Upper lobe of left lung (tissue), 6 donors: ENCODE measurements at places on chromosomes 11 and 22.

- no peak for DNase-seq
Measured at GRCh38 chr11:98099371-98099770, 921.4 kb upstream of the CNTN5 start.

GRCh38 chr11:65124480-65125196 lies 2.5 kb downstream of the MRPL49 start:
- DNase-seq = no peak

GRCh38 chr11:111788051-111788450 lies 21.9 kb upstream of the PPP2R1B start:
- no peak for DNase-seq

GRCh38 chr11:131904756-131905155 lies 534.3 kb downstream of the NTM start:
- no peak for DNase-seq

- DNase-seq = no peak
Measured at GRCh38 chr22:26708256-26709009, 51.0 kb downstream of the MIAT start.

- DNase-seq = no peak
Measured at GRCh38 chr11:79052544-79052943, 388.3 kb downstream of the TENM4 start.

GRCh38 chr22:30004101-30004500 lies 76.2 kb upstream of the HORMAD2 start:
- DNase-seq = no peak

DNA sequence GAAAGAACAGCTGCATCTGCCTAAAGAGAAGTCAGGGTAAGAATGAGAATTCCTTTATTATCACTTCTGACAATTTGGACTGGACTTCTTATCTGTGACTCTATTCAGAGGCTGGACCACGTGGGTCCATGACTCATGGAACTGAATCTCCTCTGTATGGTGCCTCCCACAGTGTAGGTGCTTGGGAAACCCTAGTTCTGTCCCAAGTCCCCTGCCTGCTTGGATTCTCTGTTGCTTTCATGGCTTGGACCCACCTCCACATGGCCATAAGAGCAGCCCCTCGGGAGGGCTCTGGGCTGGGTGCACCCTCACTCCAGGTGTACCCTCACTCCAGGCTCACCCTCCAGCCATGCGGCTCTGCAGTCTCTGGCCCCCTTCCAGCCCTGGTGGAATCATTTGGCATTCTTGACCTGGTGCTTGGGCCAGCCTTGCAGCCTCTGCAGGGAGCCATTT lies 153.4 kb downstream of the CACNA1I start:
- DNase-seq = no peak

GRCh38 chr11:86118253-86118652 lies 49.4 kb upstream of the PICALM start:
- DNase-seq = no peak

DNA sequence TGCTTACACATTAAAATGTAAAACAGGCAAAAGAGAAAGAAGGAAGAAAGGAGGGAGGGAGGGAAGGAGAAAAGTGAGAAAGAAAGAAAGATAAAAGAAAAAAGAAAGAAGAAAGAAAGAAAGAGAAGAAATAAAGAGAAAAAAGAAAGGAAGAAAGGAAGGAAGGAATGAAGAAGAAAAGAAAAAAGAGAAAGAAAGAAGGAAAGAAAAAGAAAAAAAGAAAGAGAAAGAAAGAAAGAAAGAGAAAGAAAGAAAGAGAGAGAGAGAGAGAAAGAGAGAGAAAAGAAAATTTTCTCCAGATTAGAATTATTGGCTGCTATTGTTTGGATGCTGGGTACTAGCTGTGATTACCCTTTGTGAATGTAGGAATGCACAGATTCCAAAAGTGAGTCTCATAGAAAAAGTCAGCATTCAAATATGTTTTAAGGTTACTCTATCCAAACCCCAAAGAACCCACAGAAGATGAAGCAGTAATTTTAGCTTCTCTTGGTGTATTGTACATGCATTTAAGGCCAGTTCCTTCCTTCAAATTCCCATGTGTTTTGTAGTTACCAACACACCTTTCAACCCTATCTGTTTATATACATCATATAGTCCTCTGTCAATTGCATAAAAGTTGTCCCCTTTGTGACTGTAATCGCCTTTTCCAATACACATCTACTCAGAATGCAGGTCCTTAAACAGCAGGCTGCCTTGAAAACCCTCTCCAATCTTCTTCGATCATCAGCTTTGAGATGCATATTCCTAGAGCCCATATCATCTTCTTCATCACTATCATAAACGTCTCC lies 789 bp upstream of the FAM111A start:
- no peak for DNase-seq

DNA sequence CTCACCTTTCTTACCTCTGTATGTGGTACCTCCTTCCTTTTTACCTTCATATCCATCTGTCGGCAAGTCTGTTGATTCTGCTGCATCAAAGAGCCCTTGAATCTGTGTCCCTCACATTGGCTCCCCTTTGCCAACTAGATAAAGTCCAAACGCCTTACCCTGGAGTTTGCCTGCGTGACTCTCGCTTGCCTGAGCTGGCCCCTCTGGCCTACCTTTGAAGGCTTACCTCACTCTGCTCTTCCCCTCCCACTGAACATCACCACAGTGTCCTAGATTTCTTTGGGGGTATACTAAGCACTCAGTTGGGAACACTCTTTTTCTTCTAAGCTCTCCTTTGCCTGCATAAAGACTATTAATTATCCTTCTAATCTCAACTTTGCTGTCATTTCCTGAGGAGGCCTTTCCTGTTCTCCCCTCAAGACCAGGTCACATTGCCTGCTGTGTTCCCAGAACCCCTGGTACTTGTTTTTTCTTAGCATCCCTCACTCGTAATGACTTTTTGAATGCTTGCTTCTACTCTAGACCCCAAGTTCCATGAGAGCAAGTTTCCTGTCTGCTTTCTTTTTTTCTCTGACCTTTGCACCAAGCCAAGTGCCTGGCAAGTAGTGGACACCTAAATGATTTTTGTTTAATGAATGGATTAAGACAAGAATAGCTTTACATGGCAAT lies 67.8 kb upstream of the ADORA2A start:
- DNase-seq = no peak

DNA sequence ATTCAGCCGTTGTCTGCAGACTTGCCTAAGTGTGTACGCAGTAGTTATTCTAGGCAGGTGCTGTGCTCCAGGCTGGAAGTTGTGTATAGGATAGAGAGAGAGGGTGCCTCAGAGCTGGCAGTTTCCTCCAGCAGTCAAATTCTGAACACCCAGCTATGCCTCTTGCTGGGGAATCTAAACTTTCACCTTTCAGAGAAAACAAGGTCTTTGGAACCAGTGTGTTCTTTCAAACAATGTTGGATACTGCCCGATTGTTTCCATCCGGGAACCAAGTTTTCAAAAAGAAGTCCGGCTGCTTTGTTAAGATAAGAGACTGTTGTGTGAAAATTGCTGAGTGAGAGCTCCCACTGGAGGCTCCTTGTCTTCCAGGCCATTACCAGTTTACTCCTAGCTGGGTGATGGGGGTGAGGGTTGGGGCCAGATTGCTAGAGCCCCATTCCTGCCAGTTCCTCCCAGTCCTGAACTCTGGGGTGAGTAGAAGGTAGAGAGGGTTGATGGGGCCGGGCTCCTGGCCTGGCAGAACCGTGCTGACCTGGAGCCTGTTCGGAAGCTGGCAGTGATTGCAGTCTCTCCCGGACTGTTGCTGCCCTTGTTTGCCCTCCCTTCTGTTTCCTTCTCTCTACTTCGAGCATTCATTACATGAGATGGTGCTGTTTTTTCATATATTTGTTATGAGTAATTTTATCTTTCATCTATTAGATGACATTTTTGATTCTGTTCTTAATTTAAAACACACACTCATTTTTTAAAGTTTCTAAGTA lies 150.2 kb downstream of the TEAD1 start:
- DNase-seq = no peak

- no peak for DNase-seq
Measured at GRCh38 chr11:94809251-94809650, 41.1 kb downstream of the AMOTL1 start.

GRCh38 chr11:125064070-125064469 lies 965 bp downstream of the SLC37A2 start:
- DNase-seq = no peak

DNA sequence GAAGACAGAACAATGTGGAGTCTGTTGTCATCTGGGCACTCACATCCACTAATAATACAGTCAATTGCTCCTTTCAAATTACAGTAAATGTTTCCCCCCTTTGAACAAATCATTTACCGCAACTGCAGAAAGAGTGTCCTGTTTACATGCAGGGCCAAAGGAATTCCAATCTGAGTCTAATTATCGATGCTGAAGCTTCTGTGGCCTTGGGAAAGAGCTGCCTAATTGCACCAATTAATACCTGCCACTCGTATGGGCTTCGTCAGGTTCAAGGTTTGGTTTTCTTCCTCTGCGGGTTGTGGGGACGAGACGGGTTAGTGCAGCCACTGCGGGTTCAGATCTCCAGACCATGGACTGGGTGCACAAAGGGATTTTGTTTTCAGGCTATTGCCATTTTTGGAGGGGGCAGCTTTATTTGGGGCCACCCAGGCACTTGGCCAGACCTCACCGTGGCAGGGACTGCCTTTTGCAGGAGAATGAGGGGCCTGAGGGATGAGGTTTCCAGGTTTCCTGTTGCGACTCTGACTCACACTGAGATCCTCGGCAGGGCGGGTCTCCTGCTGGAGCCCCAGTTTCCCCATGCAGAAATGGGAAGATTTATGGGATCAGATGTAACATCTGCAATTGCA lies 147.6 kb downstream of the MIAT start:
- DNase-seq = no peak

DNA sequence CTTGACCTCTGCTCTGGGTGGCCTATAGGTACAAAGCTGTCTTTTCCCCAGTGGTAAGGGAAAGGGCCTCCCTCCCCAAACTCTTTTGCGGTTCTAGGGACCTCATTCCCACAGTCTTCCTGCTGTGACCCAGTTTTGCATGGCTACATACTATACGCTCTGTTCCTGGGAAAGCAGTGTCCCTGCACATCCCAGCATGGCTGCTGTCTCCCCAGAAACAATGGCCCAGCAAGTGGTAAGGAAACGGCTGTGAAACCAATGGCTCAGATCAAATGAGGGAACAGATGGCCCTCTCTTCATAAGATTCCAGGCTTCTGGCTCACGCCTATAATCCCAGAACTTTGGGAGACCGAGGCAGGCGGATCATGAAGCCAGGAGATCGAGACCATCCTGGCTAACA lies 41.1 kb downstream of the RPL27A start:
- DNase-seq = no peak

GRCh38 chr22:48098921-48099245 lies 1336.4 kb downstream of the TBC1D22A start:
- DNase-seq = no peak

DNA sequence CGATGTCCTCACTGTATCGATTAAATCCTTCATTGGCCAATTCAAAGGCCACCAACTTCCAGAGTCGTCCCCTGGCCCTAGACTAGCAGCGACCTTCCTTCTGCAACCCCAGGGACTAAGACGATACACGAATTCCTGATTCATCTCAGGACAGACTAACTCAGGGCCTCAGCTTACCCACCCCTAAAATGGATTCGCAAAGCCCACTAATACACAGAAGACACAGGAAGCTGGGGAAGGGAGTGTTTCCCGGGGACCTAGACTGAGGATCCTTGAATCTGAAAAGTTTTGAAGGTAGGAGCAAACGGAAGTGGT lies 509 bp downstream of the LAMTOR1 start:
- no peak for DNase-seq

DNA sequence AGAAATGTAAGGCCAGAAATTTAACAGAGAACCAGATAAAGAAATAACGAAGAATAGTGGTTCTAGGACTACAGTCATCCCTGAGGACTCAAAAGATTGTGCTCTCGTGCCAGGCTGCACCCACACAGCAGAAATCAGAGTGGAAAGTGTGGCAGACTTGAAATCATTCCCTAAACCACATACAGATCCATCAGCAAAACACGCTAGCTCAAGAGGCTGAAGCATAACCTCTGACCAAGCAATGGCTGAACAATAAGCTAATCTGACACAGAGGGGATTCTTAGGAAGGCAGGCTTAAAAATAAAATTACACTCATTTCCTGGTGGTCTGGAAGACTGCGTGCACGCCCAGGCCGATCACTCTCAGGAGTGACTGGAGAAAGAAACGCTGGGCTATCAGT lies 19.0 kb downstream of the NCF4 start:
- DNase-seq = no peak

GRCh38 chr11:131998020-131998419 lies 627.6 kb downstream of the NTM start:
- no peak for DNase-seq

DNA sequence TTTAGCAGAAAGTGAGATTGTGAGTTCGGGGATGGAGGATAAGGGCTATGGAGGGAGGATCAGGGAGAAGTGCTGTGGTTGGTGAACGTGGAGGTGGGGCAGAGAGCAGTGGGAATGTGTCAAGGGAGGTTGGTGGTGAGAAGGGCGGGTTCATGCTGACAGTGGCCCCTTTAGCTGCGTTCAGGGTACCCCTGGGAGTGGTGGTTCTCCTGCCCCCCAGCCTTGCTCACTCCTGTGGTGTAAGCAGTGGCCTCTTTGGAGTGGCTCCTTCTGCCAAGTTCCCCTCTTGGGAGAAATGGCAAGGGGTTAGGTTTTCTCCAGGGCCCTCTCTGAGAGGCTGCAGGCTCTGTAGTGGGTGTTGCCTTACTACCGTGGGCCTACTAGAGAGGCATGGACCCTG lies 16.1 kb upstream of the NECTIN1 start:
- no peak for DNase-seq

DNA sequence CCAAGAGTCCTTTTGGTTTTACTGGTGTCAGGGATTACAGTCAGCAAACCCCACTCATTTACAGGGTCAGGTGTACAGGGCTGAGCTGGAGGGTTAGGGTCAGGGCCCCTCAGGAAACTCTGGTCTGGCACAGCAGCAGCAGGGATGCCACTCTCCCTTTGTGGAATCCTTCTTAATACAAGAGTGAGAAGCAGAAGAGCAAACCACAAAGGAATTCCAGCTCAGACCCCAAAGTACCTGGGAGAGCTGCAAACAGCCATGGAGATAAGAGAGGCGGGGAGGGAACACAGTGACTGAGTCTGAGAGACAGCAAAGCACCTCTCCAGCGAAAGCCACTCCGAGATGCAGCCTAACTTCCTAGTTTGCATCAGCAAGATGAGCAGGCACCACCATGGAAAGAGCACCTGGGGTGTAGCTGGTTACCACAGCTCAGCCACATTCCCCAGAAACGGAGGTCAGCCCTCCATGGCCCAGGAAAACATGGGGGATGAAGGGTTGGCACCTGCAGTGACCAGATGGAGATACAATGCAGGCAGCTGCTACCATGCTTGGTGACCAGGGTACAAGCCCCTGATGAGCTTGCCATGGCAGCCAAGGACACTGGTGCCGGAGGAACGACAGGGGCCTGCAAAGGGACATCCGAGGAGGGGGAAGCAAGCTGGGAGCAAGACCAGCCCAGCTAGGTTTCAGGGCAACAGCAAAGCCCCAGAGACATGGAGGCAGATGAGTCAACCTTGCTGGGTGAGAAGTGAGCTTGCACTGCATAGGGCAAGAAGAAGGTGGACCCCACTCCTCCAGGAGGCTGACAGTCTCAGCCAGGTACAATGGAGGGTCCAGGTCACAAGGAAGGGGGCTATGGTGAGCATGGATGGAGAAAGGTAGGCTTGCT lies 3.9 kb downstream of the BET1L start:
- peak; percentile 11 for DNase-seq

- DNase-seq = peak; percentile 89
Measured at GRCh38 chr11:47399860-47400767, 8.3 kb upstream of the SLC39A13 start.

GRCh38 chr22:35660291-35661127 lies 12.3 kb downstream of the APOL6 start:
- DNase-seq = no peak

- no peak for DNase-seq
Measured at GRCh38 chr11:75212411-75212810, 28.2 kb upstream of the TPBGL start.

GRCh38 chr11:211741-212140 lies 4.2 kb downstream of the RIC8A start:
- DNase-seq = no peak

- no peak for DNase-seq
Measured at GRCh38 chr11:41273908-41274307, 185.5 kb downstream of the LRRC4C start.
